ENCODE measurements at places on chromosomes 1 and 21.

DNA sequence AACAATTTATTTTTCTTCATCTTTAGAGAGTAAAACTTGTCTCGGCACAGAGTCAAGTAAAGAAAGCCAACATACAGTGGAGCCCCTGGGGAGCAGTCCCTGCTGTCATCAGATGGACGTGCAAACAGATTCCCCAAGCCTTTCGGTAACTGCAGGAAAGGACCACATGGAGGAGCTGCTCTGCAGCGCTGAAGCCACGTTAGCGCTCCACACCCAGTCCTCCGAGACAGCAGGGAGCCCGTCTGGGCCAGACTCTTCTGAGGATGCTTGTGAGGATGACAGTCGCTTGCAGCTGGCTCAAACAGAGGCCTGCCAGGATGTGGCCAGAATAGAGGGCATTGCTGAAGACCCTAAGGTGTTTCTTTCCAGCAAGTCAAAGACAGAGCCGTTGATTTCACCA, 77.1 kb upstream of the SCCPDH start:
- no peak for DNase-seq

GRCh38 chr1:207495801-207496792, at the start of gene CR1:
TSS of gene CR1 (plus strand) at chr1:207496157. CDS start at chr1:207496268, 111 bp downstream.
- peak; percentile 8 for DNase-seq

GRCh38 chr1:161111527-161111926, 6.3 kb downstream of the PFDN2 start:
- no peak for DNase-seq

GRCh38 chr1:26417111-26417759, 6.6 kb downstream of the LIN28A start:
- DNase-seq, result peak; percentile 64

- no peak for DNase-seq
These were observed 24.6 kb downstream of the RAVER2 start for GRCh38 chr1:64769482-64769881.

- no peak for DNase-seq
These were observed 265.2 kb upstream of the ADGRL4 start for GRCh38 chr1:79271759-79272158.

GRCh38 chr1:156618853-156619581, at the start of gene HAPLN2:
TSS of gene HAPLN2 (plus strand) at chr1:156619415. CDS start at chr1:156623491, 4,076 bp downstream.
- DNase-seq, result no peak

DNA sequence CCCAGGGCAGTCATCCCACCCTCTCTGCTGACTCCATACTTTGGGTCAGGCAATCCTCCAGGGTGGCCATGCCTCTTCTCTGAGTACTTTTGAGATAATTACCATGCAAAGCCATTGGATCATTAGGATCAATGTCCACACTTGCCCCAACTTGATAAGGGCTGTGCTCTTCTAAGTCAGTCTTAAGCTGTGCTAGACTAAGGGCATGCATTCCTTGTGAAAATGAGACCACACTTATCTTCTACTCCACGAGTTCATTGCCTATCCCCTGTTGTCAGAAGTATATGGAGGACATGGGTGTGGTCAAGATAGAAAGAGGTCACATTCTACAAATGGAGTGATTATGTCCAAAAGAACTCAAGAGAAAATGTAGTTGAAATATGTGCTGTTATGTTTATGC, 18.9 kb upstream of the SSX2IP start:
- no peak for DNase-seq

DNA sequence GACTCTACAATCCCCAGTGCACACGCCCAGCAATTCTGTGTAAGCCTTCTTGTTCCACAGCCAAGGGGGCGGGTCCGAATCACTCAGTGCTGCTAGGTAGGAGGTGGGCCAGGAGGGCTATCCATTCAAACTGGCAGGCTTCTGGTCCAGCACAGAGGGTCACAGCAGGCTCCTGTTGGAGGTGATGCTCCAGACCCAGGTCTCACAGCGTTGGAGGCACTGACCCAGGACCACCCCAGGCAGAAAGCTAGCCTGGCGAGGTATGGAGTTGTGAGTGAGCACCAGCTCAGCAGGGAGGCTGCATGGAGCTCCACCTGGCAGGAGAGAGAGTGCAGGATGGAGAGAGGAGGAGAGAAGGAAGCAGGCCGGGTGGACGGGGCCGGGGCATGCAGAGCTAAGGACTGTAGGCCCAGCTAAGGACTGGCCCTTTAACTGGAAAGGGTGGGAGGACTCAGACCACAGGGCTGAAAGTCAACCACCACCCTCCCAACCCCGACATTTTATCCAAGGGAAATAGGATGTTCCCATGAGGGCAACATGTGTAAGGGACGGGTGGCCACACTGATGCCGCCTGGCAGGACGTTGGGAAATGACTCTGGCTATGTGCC, 38.7 kb downstream of the GPR161 start:
- DNase-seq, result no peak

DNA sequence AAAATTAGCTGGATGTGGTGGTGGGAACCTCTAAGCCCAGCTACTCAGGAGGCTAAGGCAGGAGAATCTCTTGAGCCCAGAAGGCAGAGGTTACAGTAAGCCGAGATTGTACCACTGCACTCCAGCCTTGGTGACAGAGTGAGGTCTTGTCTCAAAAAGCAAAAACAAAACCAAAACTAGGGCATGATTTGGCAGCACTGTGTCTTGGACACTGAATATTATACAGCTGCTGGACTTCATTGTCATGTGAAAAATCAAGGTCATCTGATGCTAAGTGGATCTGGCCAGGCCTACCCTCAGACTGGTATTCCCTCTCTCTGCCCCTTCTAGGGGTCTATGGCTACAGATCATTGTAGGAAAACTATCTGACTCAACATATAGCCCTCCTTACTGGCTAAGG, 55.2 kb upstream of the MRPS6 start:
- no peak for DNase-seq

- no peak for DNase-seq
These were observed 68.0 kb upstream of the CYP2J2 start for GRCh38 chr1:59994302-59995198.

GRCh38 chr1:209659909-209660308, 7.7 kb upstream of the LAMB3 start:
- DNase-seq, result no peak

DNA sequence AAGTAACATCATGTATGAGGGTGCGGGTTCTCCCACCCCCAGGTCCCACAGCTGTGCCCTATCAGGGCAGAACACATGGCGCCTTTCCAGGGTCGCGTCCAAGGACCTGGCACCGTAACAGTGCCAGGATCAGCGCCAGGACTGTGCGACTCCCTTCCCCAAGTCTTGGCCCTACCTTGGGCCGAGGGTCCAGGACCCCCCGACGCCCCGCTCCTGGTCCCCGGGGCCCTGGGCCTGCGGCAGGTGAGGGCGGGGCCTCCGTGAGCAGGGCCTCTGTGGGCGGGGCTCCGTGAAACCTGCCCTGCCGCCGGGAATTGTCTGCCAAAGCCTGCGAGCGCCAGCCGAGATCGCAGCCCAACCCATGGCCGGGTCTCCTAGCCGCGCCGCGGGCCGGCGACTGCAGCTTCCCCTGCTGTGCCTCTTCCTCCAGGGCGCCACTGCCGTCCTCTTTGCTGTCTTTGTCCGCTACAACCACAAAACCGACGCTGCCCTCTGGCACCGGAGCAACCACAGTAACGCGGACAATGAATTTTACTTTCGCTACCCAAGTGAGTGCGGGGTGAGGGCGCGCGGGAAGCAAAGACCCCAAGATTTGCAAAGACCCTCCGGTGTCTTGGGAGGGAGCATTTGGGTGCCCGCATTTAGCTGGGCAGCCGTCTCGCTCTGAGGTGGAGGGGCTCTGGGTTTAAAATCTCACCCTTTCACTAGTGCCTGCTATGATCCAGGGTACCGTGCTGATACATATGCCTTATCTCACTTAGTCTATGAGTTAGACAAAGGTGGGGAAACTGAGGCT, at the start of gene RHBG:
RHBG (plus strand) TSS at position 323 of the 796 bp plus-strand sequence; CDS start at position 362, 39 bp downstream.
- no peak for DNase-seq

- no peak for DNase-seq
These were observed 113.1 kb downstream of the PBX1 start for GRCh38 chr1:164671966-164672571.

DNA sequence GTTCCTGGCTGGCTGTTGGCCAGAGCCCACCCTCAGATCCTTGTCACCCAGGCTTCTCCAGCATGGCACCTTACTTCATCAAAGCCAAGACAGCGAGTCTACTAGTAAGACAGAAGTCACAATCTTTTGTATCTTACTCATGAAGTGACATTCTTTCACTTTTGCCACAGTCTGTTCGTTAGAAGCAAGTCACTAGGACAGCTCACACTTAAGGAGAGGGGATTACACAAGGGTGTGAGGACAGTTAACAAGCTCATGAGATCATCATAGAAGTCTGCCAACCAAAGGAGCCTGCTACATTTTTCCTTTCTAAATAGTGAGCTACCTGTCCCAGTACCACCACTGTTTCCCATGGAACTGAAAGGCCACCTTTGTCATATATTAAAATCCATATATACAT, 61.5 kb downstream of the PACC1 start:
- DNase-seq, result no peak

- DNase-seq, result no peak
These were observed 176.0 kb downstream of the RERE start for GRCh38 chr1:8641377-8641997.

DNA sequence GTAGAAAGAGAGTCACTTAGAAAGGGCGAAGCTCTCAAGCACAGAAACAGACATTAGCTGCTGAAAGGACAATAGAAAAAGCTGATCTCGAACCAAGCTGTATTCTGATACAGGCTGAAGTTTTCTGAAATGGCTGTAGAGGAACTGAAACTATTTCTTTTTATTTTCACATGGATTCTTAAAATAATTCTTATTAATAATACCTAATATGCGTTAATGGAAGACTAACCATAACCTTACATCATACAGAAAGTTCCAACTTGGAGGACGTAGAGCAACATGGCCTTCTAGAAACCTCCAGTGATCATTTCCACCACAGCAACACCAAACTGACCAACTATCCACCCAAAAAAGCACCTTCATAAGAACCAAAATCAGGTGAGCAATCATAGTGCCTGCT, 52.8 kb upstream of the ACADM start:
- no peak for DNase-seq

DNA sequence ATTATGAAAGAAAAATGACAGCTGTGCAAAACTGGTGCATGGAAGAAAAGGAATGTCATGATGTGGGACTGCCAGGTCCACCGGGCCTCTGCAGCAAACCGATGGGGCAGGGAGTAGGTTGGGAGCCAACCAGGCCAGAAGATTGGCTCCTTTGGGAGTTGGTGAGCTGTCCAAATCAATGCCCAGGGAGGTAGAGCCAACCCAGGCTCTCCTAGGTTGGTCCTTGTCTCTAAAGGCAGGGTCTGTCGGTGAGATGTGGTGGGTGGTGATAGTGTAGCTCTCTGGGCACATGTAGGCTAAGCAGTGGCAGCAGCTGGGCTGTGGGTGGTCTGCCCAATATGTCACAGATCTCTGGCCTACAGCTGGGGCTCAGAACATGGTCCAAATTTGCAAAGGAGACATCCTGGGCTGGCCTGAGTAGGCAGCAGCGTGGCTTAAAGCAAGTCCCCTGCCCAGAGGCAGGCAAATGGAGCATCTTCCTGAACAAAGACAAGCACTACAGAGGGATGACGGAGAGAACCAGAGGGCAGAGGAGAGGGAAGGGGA, 61.2 kb upstream of the PRDX6 start:
- no peak for DNase-seq

GRCh38 chr1:110593902-110594301, 12.3 kb downstream of the KCNA2 start:
- DNase-seq, result no peak

DNA sequence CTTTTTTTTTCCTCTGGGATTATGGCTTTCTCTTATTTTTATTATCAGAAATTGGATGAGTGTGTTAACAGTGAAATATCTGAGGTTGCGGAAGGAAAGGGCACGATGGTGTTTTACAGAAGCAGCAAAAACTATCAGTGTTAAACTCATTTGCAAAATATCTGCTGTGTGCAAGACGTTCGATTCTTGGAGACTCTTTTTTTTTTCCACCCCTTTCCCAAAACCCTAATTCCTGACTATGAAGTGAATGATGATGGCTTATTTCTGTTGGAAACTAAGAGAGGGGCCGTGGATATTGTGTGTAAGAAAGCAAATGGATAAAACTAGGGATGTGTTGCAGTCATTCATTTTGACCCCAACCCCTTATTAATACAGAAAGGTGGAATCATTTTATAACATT, 677 bp downstream of the NCAM2 start:
- no peak for DNase-seq

- no peak for DNase-seq
These were observed 36.5 kb downstream of the EPHB2 start for GRCh38 chr1:22747021-22747734.

DNA sequence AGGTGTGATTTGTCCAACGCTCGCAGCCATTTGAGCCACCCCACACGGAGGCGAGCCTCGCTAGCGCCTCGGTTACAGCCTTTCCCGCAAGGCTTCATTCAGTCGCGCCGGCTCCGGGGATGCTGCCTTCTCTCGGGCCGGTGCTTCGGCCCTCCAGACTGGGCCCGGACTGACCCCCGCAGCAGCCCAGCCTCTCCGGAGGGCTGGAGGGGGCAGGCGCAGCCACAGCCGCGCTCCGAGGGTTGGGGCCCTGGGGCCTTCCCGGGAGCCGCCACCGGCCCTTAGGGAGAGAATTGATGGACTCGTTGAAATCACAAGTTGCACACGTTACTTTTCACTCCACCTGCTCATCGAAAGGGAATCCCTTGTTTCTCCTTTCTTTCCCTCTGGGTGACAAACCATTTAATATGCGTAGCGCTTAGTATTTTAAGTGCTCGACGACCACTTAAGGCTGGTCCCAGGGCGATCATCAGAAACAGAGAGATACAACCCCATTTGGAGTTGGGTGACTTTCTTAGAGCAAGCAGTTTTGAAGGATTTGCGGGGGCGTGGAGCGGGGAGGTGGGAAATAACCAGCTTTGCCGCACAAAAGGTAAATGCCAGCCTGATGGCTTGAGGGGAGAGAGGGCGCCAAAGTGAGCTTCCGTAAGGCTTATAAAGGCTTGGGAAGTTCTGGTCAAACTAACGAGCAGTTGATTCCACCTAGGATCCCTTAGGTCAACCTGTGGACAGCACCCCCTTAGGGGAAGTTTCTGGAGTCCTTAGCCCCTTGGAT, 24.6 kb upstream of the ENAH start:
- no peak for DNase-seq

- DNase-seq, result no peak
These were observed 1.4 kb downstream of the CSRP1 start for GRCh38 chr1:201505503-201505890.

DNA sequence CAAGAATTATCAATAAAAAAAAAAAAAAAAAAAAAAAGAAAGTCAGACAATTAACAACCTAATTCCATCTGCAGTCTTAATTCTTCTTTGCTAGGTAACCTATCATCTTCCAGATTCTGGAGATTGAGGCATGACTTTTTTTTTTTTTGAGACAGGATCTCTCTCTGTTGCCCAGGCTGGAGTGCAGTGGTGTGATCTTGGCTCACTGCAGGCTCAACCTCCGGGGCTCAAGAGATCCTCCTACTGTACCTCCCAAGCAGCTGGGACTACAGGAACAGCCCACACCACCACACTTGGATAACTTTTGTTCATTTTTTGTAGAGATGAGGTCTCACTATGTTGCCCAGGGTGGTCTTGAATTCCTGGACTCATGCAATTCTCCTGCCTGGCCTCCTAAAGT, 4.6 kb upstream of the RAD54L start:
- DNase-seq, result no peak

- DNase-seq, result no peak
These were observed 141.1 kb downstream of the DYRK1A start for GRCh38 chr21:37507716-37508115.

Measured in stimulated activated CD8-positive, alpha-beta memory T cell treated with anti-CD3 and anti-CD28 coated beads, Interleukin-12 subunit alpha, Interleukin-12 subunit beta, amount 100 ng/mL, for 4 hours (primary cell).